Stimulated activated CD4-positive, alpha-beta T cell treated with anti-CD3 and anti-CD28 coated beads, TNF-alpha, amount 100 ng/mL, for 4 hours (primary cell): ENCODE measurements at places on chromosomes 7 and 10.

- DNase-seq: no peak
These were observed 5.6 kb downstream of the MGAM start for GRCh38 chr7:142001163-142001874.

DNA sequence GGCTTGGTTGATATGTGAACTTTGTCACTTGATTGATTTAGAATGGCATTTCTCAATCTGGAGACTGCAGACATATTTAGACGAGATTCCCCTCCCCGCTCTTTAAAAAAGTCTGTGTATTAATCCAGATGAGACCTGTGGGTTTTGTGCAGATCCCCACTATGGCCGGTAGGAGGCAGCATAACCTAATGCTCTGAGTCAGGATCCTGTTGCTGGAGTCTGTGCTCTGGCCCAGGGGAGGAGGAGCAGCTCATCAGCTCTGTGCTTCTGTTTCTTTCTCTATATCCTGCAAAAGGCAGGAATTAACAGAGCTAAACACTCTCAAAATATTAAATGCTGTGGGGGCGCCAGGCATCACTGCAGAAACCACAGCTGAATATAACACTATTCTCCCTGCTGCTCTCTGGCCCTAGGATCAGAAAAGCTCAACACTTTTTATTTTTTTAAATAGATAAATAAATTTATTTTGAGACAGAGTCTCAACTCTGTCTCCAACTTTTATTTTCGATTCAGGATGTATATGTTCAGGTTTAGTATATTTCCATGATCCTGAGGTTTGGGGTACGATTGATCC lies 23.9 kb upstream of the SEPHS1 start:
- DNase-seq: no peak

DNA sequence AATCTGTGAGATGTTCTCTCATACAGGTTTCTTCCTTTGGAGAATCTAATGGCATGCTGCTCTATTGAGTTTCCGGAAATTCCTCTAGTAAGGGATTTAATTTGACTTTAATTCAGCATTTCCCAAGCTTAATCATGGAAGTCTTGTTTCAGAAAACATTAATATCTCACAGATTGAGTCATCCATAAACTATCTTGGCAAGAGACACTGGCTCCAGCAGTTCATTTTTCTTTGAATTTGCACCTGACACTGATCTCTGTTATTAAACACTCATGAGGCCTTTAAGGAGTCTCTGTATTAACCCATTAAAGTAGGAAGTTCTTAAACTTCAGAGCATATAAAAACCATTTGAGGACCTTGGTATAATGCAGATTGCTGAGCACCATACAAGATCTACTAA lies 3.6 kb upstream of the ITGB8 start:
- DNase-seq: no peak

DNA sequence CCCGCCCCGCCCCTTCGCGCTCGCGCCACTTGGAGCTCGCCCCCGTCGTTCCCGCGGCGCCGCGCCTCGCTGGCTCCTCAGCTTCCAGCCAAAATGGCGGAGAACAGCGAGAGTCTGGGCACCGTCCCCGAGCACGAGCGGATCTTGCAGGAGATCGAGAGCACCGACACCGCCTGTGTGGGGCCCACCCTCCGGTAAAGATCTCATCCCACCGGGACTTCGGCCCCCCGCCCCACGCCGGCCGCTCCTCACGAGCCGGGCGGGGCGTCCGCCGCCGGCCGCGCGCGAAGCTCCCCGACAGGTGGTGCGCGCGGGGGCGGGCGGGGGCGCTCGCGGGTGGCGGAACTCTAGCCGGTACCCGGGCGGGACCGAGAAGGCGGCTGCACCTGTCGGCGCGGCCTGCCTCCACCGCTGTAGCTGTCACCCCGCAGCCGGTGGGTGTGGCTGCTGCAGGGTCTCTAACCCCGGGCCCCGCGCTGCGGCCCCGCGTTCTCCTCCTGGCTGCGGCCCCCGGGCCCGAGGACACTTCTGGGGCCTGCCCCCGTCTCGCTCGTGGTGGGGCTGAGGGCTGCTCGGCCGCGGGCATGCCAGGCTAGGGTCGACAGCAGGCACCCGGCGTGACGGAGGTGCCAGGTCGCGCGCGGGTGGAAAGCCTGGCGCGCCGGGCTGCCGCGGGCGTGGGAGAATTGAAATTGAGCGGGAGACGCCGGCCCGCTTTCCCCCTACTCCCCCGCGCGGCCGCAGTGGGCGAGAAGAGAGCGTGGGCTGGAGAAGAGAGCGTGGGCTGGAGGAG lies at the start of gene EXOC6:
TSS of gene EXOC6 (plus strand) at position 80 of the 793 bp plus-strand sequence. CDS start at position 94, 14 bp downstream.
- DNase-seq: peak; percentile 70

DNA sequence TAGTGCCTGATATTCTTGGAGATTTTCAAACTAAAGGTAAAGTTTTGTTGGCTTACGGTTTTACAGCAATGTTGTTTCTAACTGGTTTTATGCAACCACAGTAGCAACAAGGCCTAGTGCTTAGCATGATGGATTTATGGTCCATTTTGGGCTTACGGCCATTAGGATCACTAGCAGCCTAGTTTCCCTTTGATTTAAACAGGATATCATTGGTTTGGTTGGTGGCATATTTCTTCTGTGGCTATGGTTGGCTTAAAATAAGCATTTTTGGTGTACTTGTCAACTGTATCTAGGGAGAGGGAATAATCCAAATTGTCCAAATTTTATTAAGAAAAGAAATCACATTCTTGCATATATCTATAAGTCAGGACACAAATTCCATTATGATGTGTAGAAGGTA lies 194.0 kb downstream of the HDAC9 start:
- no peak for DNase-seq

GRCh38 chr10:69458430-69459100 lies 7.3 kb downstream of the TSPAN15 start:
- DNase-seq: no peak

GRCh38 chr7:51326656-51327286 lies 10.2 kb upstream of the COBL start:
- no peak for DNase-seq

GRCh38 chr7:1024876-1025742 lies 19.2 kb upstream of the GPR146 start:
- no peak for DNase-seq

DNA sequence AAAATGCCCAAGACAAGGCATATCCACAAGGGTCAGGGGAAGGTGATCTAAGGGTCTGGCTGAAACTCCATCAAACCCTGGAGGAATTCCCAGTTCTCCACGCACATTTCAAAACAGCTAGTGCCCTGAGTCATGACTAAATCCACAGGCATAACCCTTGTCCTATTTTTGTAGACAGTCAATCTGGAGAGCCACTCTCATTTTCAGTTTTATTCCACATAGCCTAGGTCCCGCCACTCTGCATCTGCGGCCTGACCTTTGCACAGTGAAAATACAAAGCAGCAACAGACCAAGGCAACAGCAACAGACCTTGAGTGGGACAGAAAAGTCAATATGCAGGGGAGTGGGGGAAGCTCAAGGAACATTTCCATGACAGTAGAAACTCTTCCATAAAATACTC lies 201.4 kb upstream of the NPVF start:
- DNase-seq: no peak

- DNase-seq: no peak
These were observed 210.4 kb downstream of the SKIDA1 start for GRCh38 chr10:21314906-21315644.

DNA sequence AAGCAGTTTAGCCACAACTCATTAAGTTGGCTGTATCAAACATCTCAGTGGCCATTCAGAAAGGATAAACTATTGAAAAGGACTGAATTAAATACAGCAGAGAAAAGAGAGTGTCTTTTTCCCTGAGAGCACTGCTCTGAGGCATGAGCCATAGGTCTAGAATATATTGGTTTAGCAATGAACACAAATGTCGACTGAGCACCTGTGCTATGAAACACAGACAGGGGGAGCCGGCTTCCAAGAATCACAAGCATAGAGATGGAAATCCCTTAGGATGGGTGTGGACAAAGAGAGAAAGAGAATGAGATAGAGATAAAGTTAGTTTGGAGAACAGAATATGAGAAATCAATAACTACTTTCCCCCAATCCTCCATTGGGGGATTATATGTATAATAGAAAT lies 54.8 kb downstream of the DGKI start:
- DNase-seq: no peak

DNA sequence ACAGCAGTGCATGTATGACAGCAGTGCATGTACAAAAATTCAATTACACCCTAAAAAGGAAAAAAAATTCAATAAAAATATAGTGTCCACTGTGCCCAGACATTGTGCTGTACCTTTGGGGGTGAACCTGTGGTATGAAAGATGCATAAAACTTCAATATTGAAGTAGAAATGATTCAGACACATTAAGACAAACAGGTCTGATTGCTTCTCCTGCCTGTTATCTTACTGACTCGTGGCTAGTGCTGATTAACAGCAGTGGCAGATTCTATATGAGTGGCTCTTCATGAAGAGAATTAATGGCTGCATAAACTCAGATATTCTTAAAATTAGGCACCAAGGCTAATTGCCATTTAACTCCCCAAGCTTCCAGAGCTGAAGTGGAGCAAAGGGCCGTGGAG lies 37.9 kb downstream of the GATA3 start:
- DNase-seq: no peak

DNA sequence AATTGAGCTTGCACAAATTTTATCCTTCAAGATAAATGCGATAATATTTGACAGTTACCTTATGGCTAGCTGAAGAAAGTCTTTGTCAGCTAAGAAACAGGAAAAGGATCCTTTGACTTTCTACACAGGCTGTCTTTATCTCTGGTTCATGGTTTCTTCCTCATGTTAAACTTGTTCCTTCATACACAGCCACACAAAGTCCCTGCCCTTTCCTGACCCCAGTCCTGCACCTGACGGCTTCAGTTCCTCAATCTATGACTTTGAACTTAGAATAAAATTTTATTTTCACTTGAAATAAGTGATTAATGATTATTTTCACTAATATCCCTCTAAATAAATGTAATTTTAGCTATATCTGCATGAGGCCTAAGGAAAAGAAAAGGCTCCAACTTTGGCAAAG lies 77.8 kb upstream of the PRSS1 start:
- no peak for DNase-seq

DNA sequence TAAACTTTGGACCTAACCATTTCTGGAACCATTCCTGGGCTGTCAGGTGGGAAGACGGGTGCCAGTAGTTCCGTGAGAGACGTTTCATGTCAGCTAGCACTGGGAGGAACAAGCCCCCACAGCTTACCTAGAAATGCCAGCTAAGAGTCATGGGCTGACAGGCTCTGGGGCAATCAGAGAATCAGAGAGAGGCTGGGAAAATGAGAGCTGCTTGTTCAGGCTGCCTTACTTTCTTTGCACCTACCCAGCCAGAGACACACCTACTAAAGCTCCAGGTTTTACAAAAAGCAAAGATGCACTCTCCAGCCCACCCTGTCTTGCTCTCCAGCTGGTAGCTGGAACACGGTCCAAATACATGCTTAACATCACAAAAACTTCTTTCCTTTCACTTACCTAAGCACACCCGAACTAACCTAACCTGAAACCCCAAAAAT lies 688 bp downstream of the PTN start:
- DNase-seq: no peak

- DNase-seq: no peak
These were observed 301.3 kb upstream of the BMPER start for GRCh38 chr7:33604056-33604455.

DNA sequence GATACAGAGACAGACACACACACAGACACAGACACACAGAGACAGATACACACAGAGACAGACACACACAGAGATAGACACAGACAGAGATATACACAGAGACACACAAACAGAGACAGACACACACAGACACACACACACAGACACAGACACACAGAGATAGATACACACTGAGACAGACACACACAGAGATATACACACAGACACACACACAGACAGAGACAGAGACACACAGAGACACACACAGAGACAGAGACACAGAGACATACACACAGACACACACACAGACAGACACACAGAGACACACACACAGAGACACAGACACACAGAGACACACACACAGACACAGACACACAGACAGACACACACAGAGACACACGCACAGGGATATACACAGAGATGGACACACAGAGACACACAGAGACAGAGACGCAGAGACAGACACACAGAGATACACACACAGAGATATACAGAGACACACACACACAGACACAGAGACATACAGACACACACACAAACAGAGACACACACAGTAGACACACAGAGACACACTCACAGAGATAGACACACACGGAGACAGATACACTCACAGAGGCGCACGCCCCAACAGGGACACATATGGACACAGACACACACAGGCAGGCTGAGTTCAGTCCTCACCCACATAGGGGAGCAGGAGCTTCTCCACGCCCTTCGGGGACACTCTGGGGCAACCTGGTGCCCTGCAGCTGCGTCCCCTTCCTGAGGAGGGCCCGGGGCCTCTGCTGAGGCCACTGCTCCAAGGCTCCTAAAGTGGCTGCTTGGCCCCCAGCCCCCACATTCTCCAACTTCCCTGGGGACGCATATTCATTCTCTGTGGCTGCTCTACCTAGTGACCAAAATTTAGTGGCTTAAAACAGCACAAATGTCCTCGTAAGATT lies 10.3 kb upstream of the PPP2R2D start:
- no peak for DNase-seq

GRCh38 chr7:143387156-143387975 lies 6.2 kb downstream of the ZYX start:
- no peak for DNase-seq

- no peak for DNase-seq
These were observed 81.8 kb downstream of the COL13A1 start for GRCh38 chr10:69883310-69884023.

GRCh38 chr7:84647797-84648757 lies 453.5 kb upstream of the SEMA3A start:
- DNase-seq: no peak
